Putamen (tissue), 1 donor: ENCODE measurements at places on chromosomes 12 and 14.

DNA sequence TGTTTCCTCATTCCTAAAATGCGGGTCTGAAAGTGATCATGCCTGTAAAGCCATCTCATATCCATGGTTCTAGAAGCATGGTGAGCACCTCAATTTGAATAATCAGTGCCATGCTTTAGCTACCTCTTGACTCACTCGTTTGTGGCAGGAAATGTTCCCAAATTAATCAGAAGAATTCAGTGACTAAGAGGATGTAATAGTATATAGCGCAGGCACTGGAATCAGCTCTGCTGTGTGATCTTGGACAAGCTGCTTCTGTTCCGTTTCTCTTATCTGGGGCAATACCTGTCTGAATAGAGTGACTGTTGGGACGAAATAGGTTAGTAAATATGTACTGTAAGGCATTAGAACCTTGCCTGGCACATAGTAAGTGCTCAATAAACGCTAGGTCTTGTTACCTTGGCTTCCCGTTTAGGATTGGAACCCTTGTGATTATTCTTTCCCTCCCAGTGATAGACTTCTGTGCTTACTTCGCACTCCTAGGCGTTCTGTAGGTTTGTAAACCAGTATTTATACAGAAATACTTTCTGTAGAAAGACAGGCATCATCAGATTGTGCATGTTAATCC, 820 bp upstream of the SMAGP start:
- no peak for DNase-seq

GRCh38 chr14:96108061-96108795, 69.1 kb downstream of the C14orf132 start:
- no peak for DNase-seq

DNA sequence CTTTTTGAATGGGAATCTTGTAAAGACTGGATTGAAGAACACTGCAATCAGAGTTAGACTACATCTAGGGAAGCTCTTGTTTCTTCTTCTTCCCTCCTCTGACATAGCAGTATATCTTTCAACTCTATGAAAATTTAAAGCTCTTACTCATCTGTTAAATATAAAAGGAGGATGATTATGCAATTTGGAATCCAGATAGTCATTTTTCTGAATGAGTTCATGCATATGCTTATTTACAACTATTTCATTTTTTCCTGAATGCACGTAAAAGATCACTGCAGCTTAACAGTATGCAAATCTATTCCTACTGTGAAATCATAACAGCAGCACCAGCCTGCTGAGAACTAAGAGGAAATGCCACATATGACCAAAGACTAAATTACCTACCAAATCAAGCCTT, 133.5 kb upstream of the TMCC3 start:
- no peak for DNase-seq

DNA sequence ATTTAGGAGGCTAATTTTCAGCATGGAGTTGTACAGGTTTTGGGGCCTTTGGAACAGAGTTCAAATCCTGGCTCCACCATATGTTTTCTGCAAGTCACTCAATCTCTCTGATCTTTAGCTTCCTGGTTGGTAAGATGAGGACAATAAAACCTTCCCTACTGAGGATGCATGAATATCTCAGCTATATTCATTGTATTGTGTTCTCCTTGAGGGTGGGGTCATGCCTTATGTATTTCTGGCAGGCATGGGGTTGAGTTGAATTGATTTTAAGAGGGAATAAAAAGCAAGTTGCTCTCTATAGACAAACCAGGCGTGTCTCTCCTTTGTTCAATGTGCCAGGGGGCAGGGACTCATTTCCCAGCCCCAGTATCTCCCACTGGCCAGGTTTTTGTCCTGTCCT, 173.1 kb downstream of the C12orf75 start:
- no peak for DNase-seq

DNA sequence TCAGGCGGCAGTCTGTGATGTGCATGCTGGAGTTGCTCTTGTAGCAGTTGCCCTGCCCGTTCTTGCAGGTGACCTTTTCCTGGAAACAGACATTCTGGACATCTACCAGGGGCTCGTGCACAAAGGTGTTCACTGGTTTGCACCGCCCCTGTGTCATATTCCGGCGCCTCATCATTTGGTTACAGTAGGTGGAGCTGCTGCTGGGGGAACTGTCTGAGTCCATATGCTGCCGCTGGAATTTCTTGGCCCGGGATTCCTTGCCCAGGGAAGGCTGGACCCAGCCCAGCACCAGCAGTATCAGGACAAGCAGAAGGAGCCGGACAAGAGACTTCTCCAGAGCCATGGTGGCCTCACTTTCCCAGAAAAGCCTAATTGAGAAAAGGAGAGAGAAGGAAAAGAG, 918 bp downstream of the RNASE1 start:
- peak; percentile 57 for DNase-seq
